ENCODE measurements at places on chromosomes 12 and 14.
A peak's percentile ranks its signal among the peaks of the same experiment; 100 is the strongest.

- peak; percentile 34 for DNase-seq
Observed at GRCh38 chr12:119749666-119750065, 81.7 kb downstream of the PRKAB1 start.

DNA sequence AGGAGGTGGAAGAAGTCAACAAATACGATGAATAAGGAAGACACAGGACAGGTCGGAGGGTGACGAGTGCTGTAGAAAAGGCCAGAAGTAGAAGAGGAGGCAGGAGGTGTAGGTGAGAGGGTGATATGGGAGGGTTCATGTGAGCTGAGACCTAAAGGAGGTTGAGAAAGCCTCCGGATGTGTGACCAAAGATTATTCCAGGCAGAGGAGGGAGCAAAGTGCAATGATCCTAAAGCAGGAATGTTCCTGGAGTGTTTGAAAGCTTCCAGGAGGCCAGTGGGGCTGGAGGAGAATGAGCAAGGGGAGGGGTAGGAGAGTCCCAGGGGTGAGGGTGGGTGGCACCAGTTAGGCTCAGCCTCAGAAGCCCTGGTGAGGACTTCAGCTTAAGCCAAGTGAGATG, 216.8 kb downstream of the SLC15A4 start:
- no peak for DNase-seq

DNA sequence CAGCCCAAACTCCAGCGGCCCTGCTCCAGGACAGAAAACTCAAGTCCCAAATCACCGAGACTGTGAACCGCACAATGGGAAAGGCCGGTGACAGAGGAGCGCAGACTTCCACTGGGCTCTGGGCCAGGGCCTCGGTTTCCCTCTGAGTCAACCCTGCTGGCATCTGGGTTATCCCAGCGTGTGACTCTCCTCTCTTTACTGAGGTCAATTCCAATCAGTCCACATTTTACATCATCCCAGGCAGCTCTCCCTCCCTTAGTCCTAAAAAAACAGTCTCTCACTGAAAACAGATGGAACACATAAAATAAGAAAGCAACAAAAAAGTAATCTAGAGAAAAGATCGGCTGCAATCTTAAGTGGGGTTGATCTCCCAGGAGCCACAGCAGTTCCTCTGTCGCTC, 36.9 kb downstream of the ITPK1 start:
- DNase-seq, result peak; percentile 86

GRCh38 chr14:106218174-106218573, 691.8 kb downstream of the TMEM121 start:
- DNase-seq, result no peak

- DNase-seq, result peak; percentile 60
Observed at GRCh38 chr12:12081836-12082497, 11.2 kb downstream of the BCL2L14 start.

DNA sequence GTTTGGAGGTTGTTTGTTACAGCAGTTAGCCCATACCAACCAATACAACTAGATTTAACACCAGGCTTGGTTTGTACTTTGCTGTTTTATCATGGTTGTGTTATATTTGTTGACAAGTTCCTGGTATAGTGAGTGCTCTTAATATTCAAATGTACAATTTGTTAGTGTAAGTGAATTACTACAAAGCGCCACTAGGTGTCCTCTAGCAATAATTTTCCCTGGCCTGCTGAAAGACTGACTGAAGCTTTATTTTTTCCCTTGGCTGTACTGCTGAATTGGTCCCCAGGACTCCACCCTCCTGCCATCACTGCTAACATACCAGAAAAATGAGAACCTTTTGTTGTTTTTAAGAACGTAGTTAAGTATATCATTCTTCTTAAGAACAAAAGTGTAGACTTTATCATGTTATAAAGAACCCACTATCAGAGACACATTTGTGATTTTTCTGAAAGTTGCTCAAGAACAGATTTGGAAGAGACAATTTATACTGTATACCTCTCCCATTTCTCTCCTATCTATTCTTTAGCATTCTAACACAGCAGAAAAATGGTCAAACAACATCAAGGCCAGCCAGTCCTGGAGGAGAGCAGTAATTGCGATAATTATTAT, 75.3 kb upstream of the FAR2 start:
- DNase-seq, result peak; percentile 49

DNA sequence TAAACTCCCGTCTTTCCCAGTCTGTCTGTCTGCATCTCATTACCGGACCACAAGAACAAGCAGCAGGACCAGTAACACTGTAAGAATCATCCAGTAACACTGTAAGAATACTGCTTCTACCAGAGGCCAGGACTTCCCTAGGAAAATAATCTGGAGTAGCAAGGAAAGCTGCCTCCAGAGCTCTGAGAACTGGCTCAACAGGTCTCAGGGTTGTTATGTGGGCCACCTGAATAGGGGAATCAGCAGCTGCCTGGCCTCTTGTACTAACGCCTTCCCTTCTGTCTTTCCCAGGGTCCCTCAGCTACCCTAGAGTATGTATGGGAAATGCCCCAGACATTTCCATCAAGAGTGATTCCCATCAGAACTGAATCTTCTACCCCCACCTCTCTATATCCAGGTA, 954 bp upstream of the SLC39A2 start:
- DNase-seq, result no peak

- no peak for DNase-seq
Observed at GRCh38 chr12:40203060-40203430, 21.8 kb upstream of the LRRK2 start.

- no peak for DNase-seq
Observed at GRCh38 chr14:51328772-51329353, 88.8 kb downstream of the TMX1 start.

- DNase-seq, result no peak
Observed at GRCh38 chr12:52400906-52401305, 5.2 kb downstream of the KRT82 start.

DNA sequence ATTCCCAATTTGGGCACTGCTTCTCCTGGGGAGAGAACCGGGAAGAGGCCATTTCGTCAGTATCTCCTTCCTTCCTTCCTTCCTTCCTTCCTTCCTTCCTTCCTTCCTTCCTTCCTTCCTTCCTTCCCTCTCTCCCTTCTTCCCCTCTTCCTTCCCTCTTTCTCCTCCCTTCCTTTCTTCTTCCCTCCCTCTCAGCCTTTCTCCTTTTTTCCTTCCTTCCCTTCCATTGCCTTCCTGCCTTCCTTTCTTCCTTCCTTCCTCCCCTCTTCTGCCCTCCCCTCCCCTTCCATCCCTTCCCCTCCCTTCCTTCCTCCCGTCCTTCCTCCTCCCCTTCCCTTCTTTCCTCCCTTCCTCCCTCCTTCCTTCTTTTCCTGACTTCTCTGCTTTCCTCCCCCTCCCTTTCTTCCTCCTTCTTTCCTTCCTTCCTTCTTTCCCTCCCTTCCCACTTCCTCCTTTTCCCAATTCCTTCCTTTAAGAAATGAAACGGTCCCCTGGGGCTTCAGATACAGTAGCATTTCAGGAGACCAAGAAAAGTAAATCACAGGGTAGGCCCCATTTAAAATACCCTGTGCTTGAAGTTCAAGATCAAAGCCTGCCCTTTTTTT, 71.8 kb downstream of the ACACB start:
- no peak for DNase-seq

GRCh38 chr12:24966951-24967564, 18.2 kb upstream of the BCAT1 start:
- no peak for DNase-seq

- DNase-seq, result peak; percentile 65
Observed at GRCh38 chr12:94614288-94614721, 36.1 kb downstream of the TMCC3 start.

DNA sequence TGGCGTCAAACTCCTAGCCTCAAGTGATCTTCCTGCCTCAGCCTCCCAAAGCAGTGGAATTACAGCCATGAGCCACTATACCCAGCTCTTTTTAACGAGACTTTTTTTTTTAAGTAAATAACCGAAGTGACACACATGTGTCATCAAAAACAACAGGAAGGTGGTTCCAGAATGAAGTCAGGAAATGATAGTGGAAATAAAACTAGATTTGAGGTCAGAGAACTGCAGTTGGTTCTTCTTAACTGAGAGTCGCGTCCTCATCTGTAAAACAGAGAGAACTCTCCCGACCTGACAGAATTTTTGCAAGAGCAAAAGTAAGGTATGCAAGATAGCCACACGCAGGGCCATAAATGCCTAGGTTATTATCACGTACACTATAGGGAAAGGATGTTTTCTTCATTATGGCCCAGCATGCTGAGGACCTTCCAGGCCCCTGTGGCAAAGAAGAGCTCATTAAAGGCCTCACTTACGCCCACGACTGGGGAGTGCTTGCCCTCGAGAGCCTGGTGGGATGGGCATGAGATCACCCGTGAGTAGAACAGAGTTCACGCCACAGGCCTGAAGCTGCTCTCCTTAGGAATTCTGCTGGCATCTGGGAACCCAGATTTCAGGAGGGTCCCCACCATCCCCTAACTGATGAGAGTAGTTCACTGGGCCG, 67.2 kb downstream of the SCARB1 start:
- no peak for DNase-seq

GRCh38 chr14:65472189-65472588, 59.7 kb downstream of the FUT8 start:
- DNase-seq, result no peak
